Erythroblast (primary cell): ENCODE measurements at places on chromosomes 3 and 15.

DNA sequence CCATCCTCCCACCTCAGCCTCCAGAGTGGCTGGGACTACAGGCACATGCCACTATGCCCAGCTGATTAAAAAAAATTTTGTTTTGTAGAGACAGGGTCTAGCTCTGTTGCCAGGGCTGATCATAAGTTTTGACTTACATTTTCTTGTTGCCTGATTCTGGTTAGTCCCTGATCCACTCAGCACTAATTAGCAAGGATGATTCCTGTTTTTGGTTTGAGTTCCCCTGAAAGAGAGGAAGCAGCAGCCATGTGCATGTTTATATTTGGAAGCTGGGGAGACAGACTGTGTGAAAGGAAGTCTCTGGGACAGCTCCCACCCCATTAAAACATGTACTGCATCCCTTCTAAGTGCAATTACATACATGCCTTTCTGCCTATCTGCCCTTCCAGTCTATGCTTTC lies 3.6 kb upstream of the NCK1 start:
- DNase-seq = no peak

GRCh38 chr15:55230953-55231352 lies 34.2 kb upstream of the RSL24D1 start:
- no peak for DNase-seq

DNA sequence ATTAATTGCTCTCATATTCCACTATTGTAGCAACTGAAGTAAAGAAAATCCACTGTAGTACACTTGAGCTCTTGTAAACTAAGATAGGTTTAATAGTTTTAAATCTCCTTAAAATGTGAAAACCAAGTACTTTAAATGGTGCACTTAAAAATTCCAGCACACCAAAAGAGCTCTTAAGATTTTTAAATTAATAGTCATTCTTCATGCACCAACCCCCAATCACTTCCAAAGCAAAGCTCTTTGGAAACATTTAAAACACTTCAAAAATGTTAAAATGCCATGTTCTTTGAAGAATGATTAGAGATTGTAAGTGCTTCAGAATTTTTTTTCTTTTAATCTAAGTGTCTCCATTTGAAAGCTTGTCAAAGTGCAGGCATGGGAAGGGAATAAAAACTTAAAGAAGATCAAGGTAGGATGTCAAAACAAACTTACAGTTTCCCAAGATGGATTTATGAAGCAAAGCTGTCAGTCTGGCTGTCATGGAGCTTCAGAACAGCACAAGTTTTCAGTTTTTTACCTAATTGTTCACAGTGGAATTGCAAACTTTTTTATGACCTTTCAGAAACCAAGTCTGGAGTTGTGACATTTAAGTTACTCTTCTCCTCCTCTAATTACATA lies 84.3 kb downstream of the ARPP21 start:
- no peak for DNase-seq

GRCh38 chr3:159765030-159765859 lies 223.4 kb upstream of the IL12A start:
- DNase-seq = no peak

- DNase-seq = no peak
Observed at GRCh38 chr3:8094415-8094814, 407.2 kb upstream of the LMCD1 start.

- DNase-seq = no peak
Observed at GRCh38 chr15:79124388-79124787, 33.8 kb upstream of the RASGRF1 start.
